ENCODE measurements at places on chromosomes 2 and 18.

- DNase-seq, result no peak
Observed at GRCh38 chr2:134257965-134258683, 4.3 kb downstream of the MGAT5 start.

GRCh38 chr2:7692657-7693161 is 775.5 kb downstream of the RNF144A start:
- DNase-seq, result peak; percentile 3

GRCh38 chr18:53139746-53140500 is 799.9 kb downstream of the DCC start:
- no peak for DNase-seq

DNA sequence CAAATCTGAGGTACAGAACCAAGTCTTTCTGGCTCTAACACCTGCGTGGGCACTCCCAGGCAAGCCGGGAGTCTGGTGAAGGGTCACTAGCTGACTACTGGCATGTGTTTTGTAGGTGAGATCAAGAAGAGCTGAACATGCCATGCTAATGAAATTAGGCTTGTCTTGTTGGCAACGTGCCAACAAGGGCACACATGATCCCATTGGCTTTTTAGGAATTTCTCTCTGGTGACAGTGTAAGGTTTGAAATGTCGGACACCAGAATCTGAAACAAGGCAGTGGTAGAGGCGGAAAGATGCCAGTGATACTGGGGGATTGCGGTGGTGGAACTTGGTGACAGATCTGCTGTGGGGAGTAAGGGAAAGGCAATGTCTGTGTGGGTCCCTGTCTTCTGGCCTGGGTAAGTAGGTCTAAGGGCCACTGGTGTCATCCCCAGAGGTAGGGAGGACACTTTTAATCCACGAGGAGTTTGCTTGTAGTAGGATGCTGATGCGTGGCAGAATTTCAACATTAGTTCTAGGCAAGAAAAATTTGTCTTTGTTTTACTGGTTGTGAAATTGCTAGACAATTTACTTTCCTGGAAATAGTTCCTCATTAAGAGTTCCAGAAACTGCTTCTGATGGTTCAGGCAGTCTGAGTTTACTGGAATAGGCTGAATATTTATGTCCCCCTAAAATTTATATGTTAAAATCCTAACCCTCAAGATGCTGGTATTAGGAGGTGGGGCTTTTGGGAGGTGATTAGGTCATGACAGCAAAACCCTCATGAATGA is 52.6 kb upstream of the ACMSD start:
- DNase-seq, result no peak

DNA sequence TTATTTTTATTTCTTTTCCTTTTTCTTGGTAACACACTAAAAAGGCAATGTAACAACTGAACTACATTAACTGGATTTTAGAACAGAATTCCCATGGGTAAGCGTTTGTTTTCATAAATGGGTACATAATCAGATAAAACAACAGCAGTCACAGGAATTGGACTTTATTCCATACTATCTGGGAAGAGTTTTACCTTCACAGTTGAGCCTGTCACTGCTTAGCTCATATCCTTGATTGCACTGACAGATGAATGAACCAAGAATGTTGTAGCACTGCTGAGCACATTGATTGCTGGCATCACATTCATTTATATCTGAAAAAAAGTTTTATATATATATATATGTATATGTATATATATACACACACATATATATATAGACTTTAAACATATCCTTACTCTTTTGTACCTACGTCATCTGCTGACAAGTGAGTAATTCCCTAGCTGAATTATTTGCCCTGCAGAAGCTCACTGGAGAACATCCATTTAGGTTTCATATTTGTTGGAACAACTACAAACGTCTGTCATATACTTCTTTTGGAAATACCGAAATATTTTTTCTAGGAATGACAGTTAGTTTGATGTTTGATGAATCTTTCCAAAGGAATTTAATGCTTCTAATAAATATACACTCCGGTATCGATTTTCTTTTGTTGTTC is 47.0 kb downstream of the EFEMP1 start:
- DNase-seq, result no peak

DNA sequence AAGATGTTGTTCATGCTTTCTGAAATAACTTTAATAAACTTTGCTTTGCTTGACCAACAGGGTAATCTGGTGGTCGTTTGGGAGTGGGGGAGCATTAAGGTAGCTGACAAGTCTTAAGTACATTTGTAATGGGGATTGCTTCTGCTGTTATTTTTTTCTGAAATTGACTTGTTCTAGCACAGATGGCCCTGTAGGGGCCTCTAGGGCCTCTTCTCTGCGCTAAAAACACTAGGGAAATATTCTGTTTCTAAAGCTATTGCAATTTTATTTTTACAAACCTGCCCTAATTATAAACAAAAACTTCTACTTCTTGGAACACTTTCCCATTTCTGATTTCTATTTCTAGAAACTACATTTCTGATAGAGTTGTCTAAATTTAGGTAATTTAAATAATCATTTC is 191.3 kb upstream of the KCNJ3 start:
- no peak for DNase-seq

GRCh38 chr2:105037572-105038382 is at the start of gene MRPS9:
Gene MRPS9, plus strand, starts transcription at chr2:105038069. Its CDS starts 24 bp downstream, at chr2:105038093.
- peak; percentile 92 for DNase-seq

- DNase-seq, result no peak
Observed at GRCh38 chr2:232502911-232503808, 15.5 kb upstream of the ECEL1 start.

DNA sequence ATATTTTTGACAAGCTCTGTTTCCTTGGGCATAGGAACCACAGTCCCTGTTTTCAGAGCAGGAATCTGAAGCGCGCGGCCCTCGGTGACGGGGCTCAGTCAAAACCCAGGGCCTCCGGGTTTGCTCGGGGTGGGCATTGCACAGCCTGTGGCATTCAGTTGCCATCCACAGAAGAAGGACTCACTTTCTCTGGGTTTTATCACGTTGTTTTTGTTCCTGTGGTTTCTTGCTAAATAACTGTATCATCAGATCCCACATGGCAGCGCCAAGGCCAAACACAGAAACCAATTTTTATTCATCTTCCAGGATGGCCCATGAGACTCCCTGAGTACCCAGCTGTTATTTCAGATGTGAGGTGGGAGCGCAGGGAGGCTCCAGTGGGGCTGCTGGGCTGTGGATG is 35.6 kb downstream of the SGPP2 start:
- DNase-seq, result no peak

DNA sequence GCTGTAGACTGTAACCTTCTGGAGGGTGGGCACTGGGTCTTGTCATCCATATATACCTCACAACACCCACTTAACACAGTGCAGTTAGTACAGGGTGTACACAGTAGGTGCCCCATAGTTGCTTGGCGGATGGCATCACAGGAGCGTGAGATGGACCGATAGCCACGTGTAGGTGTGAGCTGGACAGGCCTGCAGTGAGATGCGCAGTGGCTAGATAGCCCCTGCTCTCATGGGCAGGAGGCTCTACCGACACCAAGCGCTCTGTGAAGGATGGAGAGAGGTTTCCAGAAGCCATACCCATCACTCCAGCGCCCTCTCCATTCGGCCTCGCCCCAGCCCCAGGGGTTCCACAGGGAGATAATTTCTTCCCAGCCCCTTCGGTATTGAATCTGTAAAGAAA is 49.5 kb downstream of the CAPN13 start:
- no peak for DNase-seq

GRCh38 chr2:59654710-59655109 is 898.7 kb downstream of the BCL11A start:
- no peak for DNase-seq

GRCh38 chr18:3985020-3985419 is 470.1 kb downstream of the DLGAP1 start:
- DNase-seq, result no peak

- no peak for DNase-seq
Observed at GRCh38 chr2:112050316-112050715, 4.8 kb upstream of the TMEM87B start.

DNA sequence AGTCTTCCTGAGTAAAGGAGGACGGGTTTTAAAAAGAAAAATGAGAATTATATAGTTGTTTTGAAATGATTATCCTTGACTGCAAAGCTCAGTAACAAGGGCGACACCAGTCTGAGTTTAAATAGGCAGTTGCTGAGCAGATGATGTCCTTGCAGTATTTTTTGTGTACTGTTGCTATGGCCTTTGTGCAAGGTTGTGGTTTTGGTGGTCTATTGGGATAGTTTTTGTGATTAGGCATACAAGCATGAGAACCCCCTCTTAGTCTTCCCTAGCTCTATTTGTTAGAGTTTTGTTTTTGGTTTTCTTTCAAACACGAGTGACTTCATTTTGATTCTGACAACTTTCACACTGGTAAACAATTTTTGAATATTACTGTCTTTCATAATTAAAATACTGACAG is 64.1 kb downstream of the TAF4B start:
- no peak for DNase-seq
